Stimulated activated CD8-positive, alpha-beta memory T cell treated with anti-CD3 and anti-CD28 coated beads, Interleukin-7, amount 100 ng/mL, for 24 hours (primary cell): ENCODE measurements at places on chromosomes 7 and 10.

DNA sequence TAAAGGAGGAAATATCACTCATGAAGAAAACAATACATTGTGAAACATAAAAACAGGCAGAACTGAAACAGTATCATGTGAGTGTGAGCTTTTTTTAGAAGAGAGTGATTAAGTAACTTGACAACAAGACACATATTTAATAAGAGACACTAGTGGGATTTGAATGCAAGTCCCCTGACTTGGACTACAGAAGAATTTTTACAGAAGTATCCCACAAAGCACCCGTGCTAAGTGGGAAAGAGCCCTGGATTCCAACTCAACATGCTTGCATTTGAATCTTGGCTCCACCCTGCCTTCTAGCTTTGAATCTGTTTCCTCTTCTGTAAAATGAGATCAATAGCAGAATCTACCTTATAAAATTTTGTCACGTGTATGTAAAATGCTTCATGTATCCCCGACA, 166.2 kb downstream of the ZNF365 start:
- DNase-seq = no peak

DNA sequence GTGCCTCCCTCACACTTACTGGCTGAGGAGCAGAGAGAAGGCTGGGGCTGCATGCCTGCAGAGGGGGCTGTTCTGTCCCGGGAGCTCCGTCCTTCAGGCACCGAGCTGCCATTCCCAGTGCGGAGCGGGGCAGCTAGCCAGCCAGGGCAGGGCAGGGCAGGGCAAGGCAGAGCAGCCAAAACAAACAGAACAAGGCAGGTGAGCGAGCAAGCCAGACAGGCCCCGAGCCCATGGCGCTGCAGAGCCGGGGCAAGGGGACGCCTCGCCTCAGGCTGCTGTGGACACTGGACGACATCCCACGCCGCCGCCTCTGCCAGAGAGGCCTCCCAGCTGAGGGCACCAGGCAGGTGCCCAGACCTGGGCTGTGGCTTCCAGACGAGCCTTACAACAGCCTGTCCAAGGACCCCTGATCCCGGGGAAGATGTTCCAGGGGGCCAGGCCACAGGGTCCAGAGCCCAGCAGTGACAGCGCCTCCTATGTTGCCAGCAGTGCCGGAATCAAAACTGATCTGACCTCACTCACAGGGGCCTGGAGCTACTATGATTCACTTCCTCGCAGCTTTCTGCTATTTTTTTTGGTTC, 8.2 kb upstream of the NDST2 start:
- no peak for DNase-seq

DNA sequence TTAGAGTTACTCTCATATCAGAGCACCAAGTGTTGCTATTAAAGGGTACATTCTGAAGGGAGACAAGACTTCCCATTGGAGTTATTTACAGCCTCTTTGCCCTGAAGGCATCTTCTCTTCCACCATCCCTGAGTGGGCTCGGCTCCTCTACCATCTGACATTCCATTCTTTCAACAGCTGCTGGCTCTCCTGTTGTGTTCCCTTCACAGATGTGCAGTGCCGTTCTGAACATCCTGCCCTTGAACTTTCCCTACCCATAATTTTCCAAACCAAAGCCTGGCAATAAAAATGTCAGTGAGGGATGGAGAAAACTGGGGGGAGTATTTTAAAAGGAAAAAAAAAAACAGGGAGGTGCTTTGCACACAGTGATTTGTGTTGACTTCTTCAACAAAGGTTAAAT, 392.9 kb downstream of the KCNMA1 start:
- no peak for DNase-seq

DNA sequence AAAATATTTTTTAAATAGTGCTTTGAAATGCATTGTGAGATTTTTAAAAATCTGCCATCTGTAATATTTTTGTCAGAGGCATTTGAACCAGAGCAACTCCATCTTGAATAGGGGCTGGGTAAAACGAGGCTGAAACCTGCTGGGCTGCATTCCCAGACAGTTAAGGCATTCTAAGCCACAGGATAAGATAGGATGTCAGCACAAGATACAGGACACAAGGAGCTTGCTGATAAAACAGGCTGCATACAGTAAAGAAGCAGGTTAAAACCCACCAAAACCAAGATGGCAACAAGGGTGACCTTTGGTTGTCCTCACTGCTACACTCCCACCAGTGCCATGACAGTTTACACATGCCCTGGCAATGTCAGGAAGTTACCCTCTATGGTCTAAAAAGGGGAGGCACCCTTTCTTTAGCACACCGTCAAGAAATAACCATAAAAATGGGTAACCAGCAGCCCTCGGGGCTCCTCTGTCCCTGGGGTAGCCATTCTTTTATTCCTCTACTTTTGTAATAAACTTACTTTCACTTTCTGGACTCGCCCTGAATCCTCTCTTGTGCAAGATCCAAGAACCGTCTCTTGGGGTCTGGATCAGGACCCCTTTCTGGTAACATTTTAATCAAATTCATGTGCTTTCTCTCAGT, 273.7 kb downstream of the SEMA3D start:
- DNase-seq = no peak

- no peak for DNase-seq
These were observed 109.5 kb downstream of the PARD3 start for GRCh38 chr10:34705563-34705962.

- DNase-seq = no peak
These were observed 2.5 kb downstream of the ENTPD1 start for GRCh38 chr10:95758351-95759025.

- DNase-seq = no peak
These were observed 62.6 kb downstream of the TACR2 start for GRCh38 chr10:69353977-69354635.

- no peak for DNase-seq
These were observed 25.0 kb downstream of the ADARB2 start for GRCh38 chr10:1712314-1712713.

DNA sequence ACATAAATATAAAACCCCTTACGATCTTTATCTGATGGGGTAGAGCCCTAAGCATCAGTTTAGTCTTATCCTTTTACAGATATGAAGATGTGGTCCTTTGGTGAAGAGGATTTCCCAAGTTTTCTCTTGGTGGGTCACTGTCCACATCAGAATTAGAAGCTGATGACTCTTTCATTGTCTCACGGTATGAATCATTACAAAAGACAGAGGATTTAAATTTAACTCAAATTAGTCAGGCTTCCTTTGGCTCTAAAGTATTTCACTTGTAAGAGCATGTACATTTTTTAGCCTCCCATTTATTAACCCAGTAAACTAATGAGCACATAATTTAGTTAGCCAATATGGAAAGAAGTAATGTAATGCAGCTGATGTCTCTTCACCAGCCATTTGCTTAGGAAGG, 49.9 kb upstream of the TMEM26 start:
- no peak for DNase-seq

DNA sequence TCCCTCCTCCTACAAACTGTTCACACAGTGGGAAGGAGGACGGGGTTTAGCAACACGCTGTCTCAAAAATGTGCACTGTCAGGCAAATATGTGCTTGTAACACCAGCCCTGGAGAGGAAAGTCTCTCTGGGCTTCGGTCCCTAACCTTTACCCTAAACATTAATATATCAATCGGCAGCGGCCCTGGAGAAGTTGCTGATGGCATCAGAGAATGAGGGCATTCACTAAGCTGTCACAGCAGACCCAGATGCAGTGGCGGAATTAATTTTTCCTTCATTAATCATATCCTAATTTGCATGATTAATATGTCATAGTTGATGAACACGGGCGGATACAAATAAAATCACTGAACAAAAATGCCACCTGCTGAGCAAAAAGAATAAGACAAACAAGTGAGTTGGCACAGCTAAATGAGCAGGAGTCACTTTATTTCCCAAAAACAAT, 45.2 kb upstream of the INSIG1 start:
- DNase-seq = no peak

GRCh38 chr7:105024734-105025133, 10.7 kb downstream of the KMT2E start:
- DNase-seq = no peak

DNA sequence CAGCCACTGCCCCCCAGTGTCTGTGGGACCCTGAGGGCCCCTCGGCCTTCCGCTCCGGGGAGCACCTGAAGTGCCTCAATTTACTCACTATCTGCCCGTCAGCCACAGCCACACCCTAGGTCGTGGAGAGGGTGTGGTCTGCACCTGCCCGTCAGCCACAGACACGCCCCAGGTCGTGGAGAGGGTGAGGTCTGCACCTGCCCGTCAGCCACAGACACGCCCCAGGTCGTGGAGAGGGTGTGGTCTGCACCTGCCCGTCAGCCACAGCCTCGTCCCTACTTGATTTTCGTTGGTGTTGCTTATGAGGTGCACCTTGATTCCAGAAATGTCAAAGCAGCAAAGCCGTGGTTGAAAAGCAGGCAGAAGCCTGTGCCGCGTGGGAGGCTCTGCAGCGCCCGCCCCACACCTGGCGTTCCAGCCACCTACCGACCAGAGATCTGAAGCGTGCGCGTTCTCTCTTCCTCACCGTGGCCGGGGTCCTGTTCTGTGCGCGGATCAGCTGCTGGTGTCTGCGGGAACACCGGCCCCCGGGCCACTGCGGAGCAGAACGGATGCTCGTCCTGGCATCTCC, 101.6 kb downstream of the DYNC2I1 start:
- DNase-seq = no peak

DNA sequence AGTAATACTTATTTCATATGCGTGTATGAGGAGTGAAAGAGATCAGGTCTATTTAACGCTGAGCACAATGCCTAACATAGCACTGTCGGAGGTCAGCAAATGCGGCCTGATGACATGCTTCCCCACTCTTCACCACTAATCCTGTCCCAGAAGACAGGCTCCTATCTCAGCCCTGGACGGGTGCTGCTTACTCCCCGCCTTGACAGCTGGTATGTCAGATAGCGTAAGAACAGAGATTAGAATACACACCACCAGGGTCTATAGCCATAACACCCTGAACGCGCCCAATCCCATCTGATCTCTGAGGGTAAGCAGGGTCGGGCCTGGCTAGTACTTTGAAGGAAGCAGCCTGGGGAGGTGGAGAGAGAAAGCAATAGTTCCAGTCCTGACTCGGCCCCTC, 32.3 kb upstream of the TM9SF3 start:
- no peak for DNase-seq

DNA sequence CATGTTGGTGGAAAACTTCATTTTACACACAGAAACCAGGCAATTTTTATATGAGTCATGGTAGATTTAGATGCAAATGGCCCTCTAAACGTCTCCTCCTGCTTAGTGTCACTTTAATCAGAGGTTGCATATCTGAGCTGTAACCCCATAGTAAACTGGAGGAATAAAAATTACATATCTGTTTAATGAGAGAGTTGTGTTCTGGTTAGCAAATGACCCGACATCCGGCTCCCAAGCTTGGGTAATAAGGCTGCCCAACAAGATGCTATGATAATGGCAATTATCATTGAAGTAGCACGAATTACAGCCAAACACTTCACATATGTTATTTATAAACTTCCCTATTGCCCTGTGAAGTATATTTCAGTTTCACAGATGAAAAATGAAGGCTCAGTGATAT, 10.6 kb upstream of the ADAM12 start:
- no peak for DNase-seq

GRCh38 chr7:41732436-41732785, 29.5 kb upstream of the INHBA start:
- DNase-seq = no peak

- DNase-seq = no peak
These were observed 133.0 kb downstream of the KIAA1217 start for GRCh38 chr10:24341897-24342296.

DNA sequence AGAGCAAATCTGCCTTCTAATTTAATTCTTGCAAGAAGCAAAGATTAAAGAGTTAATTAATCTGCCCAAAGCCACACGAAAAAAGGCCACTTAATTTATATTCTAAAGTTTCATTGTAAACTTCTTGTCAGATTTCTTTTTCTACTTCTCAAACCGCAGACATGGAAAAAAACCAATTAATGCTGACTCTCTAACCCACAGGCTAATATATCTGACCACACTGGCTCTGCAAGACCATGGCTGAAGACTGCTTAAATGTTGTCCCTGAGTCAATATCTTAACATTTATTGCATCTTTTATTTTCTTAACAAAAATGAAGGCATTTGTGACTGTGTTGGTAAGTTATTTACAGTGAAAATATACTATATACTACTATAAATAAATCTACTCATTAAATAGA, 234.0 kb upstream of the SP8 start:
- no peak for DNase-seq
